ENCODE measurements at places on chromosomes 13 and 19.

DNA sequence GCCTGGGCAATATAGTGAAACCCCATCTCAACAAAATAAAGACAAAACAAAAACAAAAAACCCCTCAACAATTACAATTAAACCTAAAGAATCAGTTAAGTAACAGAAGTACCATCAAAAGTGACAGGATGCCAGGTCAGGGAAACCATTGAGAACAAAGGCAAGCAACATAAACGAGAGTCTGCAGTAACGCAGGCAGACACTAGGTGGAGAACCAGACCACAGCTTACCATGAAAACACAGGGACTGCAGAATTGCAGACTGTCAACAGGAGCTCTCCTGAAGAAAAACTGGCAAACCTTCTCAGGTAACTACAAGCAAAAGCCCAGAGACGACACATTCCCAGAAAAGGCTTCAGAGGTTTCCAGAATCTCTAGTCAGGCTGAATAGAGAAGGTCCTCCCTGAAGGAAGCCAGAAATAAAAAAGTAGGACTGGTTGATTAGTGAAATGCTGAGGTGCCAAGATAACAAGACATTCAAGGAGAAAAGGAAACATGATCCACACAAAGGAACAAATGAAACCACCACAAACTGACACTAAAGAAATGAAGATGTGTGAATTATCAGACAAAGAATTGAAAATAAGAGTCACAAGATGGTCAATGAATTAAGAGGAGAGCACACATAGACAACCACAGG lies 2.2 kb upstream of the ZNF665 start:
- DNase-seq = peak; percentile 70

- peak; percentile 0 for DNase-seq
Observed at GRCh38 chr19:53157626-53158025, 1.2 kb downstream of the ZNF347 start.

DNA sequence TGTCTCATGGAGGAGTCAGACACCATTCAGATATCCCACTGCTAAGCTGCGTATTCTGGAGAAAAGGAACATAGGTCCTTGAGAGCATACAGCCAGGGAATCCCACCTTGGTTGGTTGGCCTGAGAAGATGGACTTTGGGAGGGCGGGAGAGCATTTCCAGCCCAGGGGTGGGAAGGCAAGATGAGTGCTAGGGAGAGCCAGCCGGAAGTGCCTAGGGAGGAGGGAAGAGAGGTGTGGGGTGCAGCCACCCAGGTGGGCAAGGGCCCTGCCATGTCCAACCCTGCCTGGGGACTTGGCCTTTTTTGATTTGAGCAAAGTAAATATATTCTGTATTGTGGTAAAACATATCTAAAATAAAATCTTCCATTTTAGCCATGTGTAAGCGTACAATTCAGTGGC lies 19.7 kb downstream of the SIAH3 start:
- no peak for DNase-seq

DNA sequence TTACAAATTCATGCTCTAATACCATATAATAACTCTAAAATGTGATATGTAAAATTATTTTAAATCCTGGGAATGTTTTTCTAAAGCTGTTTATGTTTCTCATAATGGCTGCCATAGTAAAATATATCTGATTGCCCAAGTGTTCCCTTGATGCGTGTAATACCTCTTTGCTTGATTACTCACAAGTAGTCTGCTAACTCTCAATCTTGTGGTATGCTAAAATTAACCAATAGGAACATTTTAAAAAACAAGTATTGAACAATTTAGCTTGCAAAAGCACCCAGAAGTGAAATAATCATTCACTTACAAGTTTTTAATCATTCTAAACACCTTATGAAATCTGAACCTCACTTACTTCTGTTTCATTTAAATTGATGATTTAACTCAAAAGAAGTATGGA lies 386.0 kb upstream of the ATXN8OS start:
- DNase-seq = no peak

- no peak for DNase-seq
Observed at GRCh38 chr19:37355901-37356300, 15.0 kb upstream of the ZNF527 start.

DNA sequence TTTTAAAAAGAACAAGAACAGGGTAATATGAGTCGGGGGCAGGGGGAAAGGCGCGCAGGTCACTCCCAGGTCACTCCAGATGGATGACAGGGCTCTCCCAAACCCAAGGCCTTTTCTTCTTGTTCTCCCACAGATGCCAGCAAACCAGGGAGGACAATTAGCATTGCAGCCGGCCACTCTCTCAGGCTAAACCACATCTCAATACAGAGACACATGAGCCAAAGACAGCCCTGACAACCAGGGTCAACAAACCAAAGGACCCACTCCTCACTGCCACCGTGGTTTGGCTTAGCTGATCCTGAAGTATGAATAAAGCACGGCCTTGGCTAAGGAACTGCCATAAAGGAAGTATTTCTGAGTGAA lies 47.3 kb downstream of the LATS2 start:
- DNase-seq = peak; percentile 69

- peak; percentile 40 for DNase-seq
Observed at GRCh38 chr13:27450921-27451471, 632 bp upstream of the MTIF3 start.

GRCh38 chr13:24203811-24204210 lies 43.3 kb downstream of the SPATA13 start:
- peak; percentile 63 for DNase-seq

- DNase-seq = no peak
Observed at GRCh38 chr13:48679941-48680680, 26.4 kb downstream of the CYSLTR2 start.

DNA sequence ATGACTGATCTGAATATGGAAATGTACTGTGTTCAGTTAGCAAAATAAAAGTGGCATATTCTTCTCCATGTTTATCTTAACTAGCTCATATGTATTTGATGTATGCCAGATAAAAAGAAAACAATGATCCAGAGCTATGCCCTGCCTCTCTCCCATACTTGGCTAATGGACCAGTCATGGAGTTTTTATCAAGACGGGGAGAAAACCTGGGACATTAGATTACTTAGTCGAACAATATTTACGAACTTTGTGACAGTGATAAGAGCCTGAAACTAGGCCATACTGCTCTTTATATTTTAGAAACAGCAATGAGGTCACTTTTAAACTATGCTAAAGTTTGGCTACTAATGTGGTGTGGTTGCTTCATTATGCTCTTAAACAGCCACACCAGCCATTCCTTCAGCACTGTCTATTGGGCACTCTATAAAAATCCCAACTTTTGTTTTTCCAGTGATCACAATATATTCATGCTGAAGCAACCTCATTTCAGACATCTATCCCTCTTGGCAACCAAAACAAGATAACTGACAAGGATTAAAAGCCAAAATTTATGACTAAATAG lies 265.0 kb downstream of the FGF14 start:
- DNase-seq = no peak
